ENCODE measurements at places on chromosomes 1 and 21.

DNA sequence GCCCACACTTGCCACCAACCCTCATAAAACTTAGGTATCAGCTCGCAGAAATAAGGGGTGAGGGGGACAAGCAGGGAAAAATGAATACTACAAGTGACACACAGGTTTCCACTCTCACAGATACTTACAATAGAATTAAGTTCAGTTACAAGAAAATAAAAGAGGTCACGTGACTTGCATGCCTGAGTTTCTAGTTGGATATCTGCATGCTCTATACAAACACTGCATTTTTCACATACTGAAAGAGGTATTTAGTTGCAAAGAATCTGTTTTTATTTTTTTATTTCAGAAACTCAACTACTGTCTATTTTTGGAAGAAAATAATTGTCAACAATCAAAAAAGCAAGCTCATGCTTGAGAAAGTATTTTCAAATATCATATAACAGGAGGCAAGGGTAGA, 43.5 kb downstream of the DPYD start:
- no peak for DNase-seq

DNA sequence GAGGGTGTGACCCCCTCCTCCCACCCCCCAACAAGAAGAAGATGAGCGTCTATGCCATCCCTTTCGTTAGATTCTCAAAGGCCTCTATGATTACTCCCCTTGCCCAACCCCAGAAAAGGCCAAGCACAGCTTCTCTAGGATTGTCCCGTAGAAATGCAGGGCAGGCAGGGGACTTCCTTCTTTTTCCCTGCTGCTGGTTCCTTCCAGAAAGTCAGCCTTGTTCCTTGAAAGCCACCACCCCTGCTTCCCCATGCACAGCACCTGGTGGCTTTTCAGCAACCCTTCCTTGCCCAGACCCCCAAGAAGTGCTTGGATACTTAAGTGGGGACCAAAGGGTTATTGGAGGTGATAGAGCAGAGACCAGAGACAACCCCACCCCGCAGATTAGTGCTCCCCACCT, 75.1 kb downstream of the ARHGEF10L start:
- DNase-seq, result no peak

DNA sequence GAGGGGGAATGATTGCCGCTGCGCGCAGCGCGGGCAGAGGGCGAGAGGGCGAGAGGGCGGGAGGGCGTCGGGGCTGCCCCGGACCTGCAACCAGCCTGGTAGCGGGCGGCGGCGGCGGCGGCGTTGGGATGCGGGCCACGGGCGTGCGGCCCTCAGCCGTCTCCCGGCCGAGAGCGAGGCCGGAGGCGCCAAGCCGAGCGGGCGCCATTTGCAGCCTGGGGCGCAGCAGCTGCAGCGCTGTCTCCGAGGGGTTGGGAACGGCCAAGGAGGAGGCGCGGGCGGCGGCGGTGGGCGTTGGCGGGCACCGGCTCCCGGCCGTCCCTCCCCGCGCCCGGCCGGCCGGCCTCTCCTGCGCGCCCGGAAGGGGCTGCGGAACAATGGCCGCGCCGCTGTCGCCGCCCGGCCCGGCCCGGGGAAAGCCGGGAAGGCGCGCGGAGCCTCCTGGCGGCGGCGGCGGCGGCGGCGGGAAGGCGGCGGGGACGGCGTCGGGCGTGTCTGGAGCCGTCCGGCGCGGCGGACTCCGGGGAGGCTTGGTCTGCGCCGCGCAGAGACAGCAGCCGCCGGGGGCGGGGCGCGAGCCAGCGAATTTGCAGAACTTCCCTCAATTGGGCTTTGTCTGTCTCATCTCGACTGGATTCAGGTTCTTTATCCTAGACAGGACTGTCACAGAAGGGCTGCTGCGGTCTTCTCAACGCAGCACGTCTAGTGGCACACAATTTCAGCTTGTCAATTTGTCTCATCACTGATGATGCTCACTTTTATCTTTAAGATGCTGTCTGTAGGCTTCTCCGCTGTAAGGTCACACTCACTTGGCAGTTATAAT, 35.7 kb downstream of the ZBTB8B start:
- DNase-seq, result peak; percentile 82

DNA sequence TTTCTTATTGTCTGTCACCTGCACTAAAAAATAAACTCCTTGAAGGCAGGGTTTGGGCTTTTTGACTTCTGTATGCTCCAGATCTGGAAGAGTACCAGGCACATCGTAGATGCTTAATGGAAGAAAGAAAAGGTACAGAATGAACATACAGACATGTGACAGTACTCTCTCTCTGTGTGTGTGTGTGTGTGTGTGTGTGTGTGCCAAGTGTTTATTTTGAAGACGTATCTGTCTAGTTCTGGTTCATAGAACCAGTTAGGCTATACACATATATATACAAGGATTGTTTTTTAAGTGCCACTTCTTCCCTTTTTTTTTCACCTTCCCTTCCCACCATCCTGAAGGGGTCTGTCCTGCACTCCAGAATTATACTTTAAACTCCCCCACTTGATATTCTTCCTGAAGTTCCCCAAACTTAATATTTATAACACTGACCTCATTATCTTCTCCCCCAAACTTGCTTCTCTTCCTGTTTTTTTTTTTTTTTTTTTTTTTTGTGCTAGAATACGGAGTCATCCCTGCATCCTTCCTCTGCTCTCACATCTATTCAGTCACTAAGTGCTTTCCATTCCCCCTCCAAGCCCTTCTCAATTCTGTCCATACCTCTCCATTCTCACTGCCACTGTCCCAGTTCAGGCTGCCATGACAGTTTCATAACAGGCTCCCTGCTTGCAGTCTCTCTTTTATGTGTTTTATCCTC, 5.4 kb upstream of the KCNA3 start:
- DNase-seq, result no peak

DNA sequence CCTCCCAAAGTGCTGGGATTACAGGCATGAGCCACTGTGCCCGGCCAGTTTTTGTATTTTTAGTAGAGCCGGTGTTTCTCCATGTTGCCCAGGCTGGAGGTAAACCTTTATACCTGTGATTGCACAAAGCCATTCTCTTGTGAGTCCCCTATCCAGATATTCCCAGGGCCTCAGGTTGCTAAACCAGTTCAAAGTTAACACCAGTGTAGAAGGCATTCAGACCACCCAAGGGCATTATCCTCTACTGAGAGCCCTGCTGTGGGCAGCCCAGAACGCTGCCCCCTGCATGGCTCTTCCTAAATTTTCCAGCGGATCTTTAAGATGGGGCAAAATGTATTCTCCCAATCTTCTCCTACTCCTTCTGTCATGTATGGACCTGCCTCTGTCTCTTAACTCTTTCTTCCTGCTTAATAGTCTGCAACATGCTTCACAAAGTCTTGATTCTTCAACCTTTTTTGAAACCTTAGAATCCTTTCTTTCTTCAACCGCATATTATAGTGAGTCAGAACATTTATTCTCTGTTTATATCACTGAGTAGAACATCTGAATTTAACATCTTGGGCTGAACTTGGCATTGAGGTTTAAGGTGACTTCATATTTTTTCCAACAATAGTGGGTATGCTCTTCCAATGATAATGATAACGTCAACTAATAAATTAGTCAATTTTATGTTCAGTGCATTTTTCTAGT, 36.0 kb downstream of the UBE4B start:
- no peak for DNase-seq

DNA sequence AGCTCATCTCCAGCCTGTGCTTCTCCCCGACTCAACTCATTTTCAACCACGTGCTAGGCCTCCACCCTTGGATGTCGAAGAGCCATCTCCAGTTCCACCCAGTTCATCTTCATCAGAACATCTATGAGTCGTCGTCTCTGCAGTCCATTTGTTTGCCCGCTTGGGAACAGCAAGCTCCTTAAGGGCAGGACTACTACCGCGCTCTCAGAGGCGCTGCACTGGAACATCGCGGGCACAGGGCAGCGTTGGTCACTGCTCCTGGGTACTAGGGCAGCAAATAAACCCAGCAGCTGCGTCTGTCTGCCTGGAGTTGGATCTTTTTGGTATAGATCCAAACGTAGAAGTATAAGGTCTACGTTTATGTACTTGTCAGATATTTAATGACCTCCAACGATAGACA, 478 bp upstream of the PRDM2 start:
- DNase-seq, result no peak

GRCh38 chr1:162135271-162135775, 65.8 kb downstream of the NOS1AP start:
- no peak for DNase-seq

DNA sequence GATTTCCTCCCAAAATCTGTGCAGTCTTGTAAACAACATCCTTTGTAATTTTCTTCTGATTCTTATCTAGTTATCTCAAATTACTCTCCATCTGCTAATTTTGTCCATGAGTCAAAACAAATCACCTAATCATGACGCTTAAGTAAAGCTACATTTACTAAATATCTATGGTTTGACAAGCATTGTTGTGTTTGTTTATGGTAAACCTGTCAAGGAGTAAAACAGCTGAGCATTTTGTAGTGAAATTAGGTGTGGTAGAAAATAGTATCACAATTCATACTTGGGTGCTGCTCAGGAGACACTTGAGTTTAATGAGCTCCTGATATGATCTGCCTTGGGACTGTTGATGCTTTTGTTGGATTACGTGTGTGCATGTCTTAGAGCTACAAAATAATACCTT, 11.6 kb downstream of the TIPRL start:
- DNase-seq, result no peak

- no peak for DNase-seq
Measured at GRCh38 chr1:84020151-84020550, 21.2 kb upstream of the TTLL7 start.

DNA sequence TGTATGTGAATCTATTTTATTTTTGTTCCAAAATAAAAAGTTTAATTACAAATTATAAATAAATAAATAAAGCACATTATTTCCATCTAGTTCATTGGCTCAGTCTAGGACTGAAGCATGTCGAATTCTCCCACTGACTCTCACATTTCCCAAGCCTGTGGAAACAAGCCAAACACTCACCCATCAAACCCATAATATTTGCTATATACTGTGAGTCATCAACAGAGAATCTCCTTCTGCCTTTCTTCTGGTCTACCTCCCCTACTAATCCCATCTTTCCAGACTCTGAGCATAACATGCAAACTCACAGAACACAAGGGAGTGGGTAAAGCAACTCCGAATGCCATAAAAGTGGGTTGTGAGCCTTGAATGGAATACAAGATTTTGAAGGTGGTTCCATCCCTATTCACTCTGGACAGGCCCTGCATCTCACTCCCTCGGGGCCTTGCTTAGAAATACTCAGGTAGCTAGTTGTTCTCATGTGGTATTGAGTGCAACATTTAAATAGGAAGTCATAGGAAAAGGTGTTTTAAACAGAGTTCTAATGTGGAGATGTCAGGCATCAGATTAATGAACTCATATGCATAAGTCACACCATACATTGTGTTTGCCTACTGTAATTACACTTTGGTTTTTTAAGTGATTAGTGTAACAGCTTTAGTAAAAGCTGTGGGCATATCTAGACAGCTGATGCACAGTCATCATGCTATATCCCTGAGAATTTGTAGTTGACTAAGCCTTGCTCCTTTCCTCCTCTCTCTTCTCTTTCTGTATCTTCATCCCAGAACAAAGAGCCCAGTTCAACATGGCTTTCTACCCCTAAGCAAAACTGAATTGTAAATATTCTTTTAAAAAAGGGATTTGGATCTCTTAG, 47.0 kb downstream of the F5 start:
- DNase-seq, result no peak

GRCh38 chr1:92461364-92462097, 25.2 kb downstream of the GFI1 start:
- DNase-seq, result no peak

DNA sequence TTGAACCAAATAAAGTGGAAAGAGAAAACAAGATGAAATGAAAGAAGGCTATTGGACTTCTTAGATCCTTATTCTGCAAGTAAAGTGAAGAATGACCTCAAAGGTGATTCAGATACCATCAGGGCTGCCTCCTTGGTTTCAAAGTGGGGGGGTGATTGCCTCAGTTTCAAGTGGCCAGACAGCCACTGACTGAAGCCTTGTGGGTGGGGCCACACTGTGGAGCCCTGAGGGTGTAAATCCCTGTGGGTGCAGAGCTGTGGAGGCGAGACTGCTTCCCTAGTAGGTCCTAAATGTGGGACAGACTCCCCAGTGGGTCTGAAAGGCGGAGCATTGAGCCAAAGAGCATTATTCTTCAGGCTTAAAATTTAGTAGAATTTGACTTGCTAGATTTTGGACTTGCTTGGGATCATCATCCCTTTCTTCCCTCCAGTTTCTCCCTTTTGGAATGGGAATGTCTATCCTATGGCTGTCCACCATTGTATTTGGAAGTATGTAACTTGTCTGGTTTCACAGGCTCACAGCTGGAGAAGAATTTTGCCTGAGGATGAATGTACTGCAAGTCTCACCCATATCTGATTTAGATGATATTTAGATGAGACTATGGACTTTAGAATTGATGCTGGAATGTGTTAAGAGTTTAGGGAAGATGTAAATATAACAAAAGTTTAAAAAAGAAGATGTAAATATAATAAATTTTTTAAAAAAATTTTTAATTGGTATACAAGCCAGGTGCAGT, 71.6 kb upstream of the SOX13 start:
- no peak for DNase-seq

DNA sequence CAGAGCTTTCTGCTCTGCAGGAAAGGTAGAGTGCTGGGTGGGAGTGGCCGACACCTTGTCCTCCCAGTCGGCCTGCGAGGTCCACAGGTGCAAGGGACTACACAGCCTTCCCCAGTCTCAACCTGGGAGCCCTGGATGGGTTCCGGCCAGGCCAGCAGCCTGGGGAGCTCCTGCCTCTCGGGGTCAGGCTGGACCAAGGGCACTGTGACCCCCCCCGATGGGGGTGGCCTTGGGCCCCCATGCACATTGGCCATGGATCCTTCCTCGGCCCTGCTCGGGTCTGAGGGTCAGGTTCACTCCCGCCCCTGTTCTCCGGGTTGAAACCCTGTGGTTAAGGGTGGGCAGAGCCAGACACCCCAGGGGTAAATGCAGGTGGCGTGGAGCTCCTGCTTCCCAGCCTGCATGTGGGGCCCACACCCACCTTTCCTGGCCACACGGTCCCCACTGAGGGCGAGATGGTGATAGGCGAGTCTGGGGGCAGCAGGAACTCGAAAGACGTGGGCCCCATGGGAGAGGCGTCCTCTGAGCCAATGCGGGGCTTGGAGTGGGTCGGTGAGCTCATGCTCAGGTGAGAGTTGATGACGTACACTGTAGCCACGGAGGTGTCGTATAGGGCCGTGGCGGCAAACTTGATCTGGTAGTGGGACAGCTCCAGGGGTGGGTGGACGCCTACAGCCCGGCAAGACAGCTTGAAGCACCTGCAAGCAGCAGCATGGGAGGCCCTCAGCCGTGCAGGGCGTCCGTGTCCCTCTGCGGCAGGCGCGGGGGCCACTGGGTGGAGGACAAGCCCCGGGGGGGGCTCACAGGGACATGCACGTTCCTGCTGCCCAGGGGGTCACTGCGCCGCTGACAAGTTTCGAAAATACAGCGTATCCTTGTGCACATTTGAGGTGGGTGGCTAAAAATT, 10.8 kb upstream of the TMEM52 start:
- DNase-seq, result no peak

GRCh38 chr1:79059341-79059740, 52.8 kb upstream of the ADGRL4 start:
- no peak for DNase-seq

GRCh38 chr1:29687601-29688244, 451.4 kb downstream of the PTPRU start:
- no peak for DNase-seq

- DNase-seq, result no peak
Measured at GRCh38 chr1:158155673-158156072, 25.0 kb upstream of the CD1D start.

- DNase-seq, result no peak
Measured at GRCh38 chr21:16634515-16634914, 878.3 kb upstream of the CXADR start.

- DNase-seq, result no peak
Measured at GRCh38 chr1:193697115-193697762, 510.8 kb upstream of the B3GALT2 start.

GRCh38 chr21:25836396-25836795, 101.6 kb downstream of the GABPA start:
- DNase-seq, result no peak

- DNase-seq, result peak; percentile 1
Measured at GRCh38 chr21:44445145-44445812, 10.0 kb upstream of the LRRC3 start.
